ENCODE measurements at places on chromosomes 2 and 18. TPM values are rescaled to one million over a fixed set of nuclear protein-coding genes. Genes with fewer than 3 reads are reported as not detected.

ARHGAP25 gene
- total RNA-seq: 16.5 TPM

SPATA3 gene
- total RNA-seq: not detected

CRACDL gene
- total RNA-seq: 14.1 TPM

RND3 gene
- 44.8 TPM for total RNA-seq

TEX44 gene
- total RNA-seq: not detected

DNA sequence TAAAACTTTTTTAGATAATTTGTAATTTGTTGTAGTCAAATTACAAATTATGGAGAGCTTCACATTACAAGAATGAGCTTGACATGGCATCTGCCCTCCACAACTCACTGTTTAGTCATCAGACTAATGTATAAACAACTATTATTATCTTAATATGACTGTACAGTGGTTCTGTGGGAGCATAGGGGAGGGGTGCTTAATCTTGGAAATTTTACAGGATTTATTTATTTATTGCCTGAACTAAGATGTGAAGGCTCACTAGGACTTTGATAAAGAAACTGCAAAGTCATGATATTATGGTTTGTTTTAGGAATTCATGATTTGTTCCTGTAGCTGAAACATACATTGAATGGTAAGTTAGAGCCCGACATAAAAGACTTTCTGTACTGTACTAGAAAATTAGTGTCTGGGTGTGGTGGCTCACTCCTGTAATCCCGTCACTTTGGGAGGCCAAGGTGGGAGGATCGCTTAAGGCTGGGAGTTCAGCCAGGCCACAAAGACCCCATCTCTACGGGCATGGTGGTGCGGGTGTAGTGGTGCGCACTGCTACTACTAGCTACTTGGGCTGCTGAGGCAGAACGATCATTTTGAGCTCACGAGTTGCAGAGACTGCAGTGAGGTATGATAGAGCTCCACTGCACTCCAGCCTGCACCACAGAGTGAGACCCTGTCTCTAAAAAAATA, 2.1 kb downstream of the MARCHF7 start:
- H3K27ac ChIP-seq: peak overlapping the region; percentile 100
- H3K36me3 ChIP-seq: no peaks in the 10 kb centered on the region
- peaks cover 63% of the 10 kb centered on the region for H3K4me1 ChIP-seq

DNA sequence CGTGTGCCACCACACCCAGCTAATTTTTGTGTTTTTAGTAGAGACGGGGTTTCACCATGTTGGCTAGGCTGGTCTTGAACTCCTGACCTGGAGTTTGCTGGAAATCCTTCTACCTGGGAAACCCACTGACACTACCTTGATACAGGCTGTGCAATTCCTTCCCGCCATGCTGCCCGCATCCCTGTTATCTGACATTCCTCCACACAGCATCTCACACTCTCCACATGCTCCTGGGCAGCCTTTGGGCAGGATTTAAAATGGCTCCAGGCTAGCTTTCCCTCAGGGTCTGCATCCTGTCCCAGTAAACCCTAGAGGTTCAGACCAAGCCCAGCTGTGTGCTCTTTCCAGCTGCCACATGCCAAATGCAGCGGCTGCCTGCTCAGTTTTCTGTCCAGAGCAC, 319.5 kb upstream of the CXCR4 start:
- no peaks in the 10 kb centered on the region for H3K27me3 ChIP-seq
- no peak for DNase-seq
- no peaks in the 10 kb centered on the region for H3K36me3 ChIP-seq
- no peak overlapping the region for H3K27ac ChIP-seq

DNA sequence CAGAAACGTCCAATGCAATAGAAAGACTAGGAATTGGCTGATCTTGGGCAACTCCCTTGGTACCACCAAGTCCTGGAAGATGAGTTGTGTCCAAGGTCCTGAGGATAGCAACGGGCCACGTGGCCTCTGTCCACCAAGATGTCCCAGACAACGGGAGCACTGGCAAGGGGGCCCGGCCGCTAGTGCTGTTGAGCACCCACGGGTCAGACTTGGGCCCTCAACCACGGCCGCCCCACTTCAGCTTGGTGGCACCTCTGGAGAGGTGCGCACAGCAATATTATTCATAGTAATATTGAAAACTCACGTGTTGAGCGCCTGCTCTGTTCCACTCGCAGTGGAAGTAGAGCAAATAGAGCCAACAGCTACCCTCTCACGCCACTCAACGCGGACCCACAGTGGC, 19.0 kb downstream of the PASK start:
- peak; percentile 73 for DNase-seq
- H3K27me3 ChIP-seq: no peaks in the 10 kb centered on the region
- no peaks in the 10 kb centered on the region for H3K36me3 ChIP-seq
- no peak overlapping the region for H3K4me3 ChIP-seq

DNA sequence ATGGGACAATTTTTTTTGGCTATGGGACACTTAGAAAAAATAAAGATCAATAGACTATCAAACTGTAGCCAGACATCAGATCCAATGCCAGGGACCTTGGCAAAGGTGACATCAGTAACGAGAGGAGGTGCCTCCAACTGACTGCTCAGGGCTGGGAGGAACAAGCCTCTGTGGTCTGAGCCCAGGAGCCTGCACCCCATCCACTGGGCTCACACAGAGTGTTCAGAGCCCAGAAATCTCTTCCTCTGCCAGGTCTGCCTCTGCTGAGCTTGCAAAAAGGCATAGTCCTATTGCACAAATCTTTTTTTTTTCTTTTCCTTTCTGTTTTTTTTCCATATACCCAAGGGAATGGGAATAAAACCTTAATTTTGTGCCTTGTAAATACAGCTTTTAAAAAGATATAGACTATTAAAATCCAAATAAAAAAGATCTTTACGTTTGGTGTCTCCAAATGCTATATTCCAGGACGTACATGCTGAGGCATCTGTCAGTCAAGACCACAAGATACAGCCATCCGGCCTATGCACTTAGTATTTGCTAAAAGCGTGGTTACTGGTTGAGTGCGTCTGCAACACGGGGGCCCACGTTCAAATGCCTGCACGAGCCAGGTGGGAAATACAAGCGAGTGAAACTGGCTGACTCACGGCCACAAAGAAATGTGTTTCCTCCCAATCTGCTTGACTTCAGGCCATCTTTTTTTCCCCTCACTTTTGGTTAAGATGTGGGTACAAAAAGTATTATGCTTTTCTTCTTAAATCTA, 7.8 kb upstream of the ARHGAP25 start:
- no peaks in the 10 kb centered on the region for H3K4me1 ChIP-seq
- no peaks in the 10 kb centered on the region for H3K36me3 ChIP-seq
- no peak overlapping the region for H3K4me3 ChIP-seq

- H3K4me3 ChIP-seq: no peak within 1 kb of the TSS
- peak; percentile 86 for DNase-seq
- peaks cover 5% of the 10 kb centered on the region for H3K4me1 ChIP-seq
- H3K27ac ChIP-seq: no peak within 1 kb of the TSS
Observed at GRCh38 chr2:223601932-223602666, at the start of gene SCG2. SCG2 (minus strand) TSS chr2:223602361; CDS start chr2:223599282, 3,079 bp downstream.

DNA sequence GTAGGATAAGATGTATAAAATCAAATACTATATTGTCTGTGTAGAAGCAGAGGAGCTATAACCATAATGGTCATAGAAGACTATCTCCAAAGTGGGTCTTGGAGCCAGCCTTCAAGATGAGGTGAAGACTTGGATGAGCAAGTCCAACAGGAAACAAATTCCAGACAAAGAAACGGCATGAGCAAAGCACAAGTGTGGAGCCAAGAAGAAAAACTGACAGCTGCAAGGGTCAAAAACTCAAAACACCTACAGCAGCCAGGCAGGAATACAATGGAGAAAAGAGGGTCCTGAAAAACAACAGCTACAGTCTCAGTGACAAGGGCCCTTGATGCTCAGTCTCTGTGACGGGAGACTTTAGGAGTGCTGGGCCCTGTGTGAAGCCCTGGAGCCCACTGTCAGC, 102.4 kb downstream of the STK39 start:
- H3K27me3 ChIP-seq: no peaks in the 10 kb centered on the region
- H3K4me3 ChIP-seq: no peak overlapping the region
- peaks cover 33% of the 10 kb centered on the region for H3K4me1 ChIP-seq
- no peak for DNase-seq
- H3K27ac ChIP-seq: no peak overlapping the region

GRCh38 chr2:134416018-134416417, 162.1 kb downstream of the MGAT5 start:
- no peaks in the 10 kb centered on the region for H3K27me3 ChIP-seq
- H3K27ac ChIP-seq: no peak overlapping the region
- no peak overlapping the region for H3K4me3 ChIP-seq
- DNase-seq: no peak

- H3K27ac ChIP-seq: no peak overlapping the region
- H3K4me3 ChIP-seq: no peak overlapping the region
- H3K36me3 ChIP-seq: no peaks in the 10 kb centered on the region
Observed at GRCh38 chr2:187495324-187495723, 47.3 kb upstream of the CALCRL start.

GRCh38 chr2:204948822-204949221, 403.5 kb downstream of the PARD3B start:
- DNase-seq: no peak
- no peaks in the 10 kb centered on the region for H3K4me1 ChIP-seq

- H3K4me3 ChIP-seq: no peak overlapping the region
- H3K4me1 ChIP-seq: no peaks in the 10 kb centered on the region
- no peaks in the 10 kb centered on the region for H3K27me3 ChIP-seq
- H3K27ac ChIP-seq: no peak overlapping the region
- no peaks in the 10 kb centered on the region for H3K36me3 ChIP-seq
Observed at GRCh38 chr2:167355821-167356220, 467.5 kb downstream of the XIRP2 start.
